Stimulated activated CD8-positive, alpha-beta memory T cell treated with anti-CD3 and anti-CD28 coated beads, Interleukin-7, amount 100 ng/mL, for 4 hours (primary cell): ENCODE measurements at places on chromosomes 11 and 22.

DNA sequence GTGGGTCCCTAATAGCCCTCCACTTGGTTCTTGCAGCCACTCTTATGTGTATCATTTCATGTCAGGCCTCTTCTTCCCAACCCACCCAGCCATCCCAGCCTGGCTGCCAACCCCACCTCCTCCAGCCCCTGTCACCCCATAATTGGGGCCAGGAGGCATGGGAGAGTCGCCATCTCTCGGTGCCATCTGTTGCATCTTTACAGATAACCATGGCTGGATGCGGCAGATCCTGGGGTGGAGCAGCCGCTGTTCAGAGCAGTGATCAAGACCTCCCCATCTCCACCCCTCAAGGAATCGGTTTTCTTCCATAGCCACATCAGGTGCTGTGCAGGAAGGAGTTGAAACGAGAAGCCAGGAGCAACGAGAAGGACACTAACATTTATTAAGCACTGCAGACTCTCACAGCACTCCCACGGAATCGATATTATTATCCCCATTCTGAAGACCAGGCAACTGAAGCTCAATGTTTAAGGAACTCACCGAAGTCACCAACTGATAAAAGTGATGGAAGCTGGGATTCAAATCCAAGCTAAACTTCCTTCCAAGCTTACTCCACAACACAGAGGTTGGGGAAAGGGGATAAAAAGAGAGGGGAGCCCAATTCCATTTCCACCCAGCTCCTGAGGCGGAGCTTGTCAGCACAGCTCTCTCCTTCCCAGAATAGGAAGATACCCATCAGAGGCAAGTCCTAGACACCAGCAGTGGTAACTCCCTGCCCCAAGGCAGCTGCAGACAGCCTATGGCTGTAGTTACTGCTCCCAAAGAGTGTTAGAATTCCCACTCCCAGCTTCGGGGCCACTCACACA is 2.7 kb downstream of the SLC43A1 start:
- DNase-seq, result no peak

GRCh38 chr11:95661162-95661561 is 128.4 kb downstream of the FAM76B start:
- DNase-seq, result no peak

DNA sequence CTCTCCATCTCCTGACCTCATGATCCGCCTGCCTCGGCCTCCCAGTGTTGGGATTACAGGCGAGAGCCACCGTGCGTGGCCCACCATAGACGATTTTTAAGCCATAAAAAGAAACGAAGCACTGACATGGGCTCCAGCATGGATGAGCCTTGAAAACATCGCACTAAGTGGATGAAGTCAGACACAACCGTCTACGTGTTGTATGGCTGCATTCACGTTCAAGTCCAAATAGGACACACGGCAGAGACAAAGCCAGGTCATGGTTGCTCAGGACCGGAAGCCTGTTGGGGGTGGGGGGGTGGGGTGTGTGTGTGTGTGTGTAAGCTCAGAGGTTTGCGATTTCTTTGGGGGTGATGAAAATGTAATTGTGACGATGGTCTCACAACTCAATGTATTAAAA is 10.0 kb downstream of the RRP7A start:
- DNase-seq, result no peak

- DNase-seq, result no peak
Measured at GRCh38 chr11:12975195-12975594, 33.9 kb upstream of the RASSF10 start.

- no peak for DNase-seq
Measured at GRCh38 chr11:32374261-32374711, 61.1 kb downstream of the WT1 start.

- no peak for DNase-seq
Measured at GRCh38 chr11:47592970-47593369, 1.2 kb downstream of the C1QTNF4 start.

DNA sequence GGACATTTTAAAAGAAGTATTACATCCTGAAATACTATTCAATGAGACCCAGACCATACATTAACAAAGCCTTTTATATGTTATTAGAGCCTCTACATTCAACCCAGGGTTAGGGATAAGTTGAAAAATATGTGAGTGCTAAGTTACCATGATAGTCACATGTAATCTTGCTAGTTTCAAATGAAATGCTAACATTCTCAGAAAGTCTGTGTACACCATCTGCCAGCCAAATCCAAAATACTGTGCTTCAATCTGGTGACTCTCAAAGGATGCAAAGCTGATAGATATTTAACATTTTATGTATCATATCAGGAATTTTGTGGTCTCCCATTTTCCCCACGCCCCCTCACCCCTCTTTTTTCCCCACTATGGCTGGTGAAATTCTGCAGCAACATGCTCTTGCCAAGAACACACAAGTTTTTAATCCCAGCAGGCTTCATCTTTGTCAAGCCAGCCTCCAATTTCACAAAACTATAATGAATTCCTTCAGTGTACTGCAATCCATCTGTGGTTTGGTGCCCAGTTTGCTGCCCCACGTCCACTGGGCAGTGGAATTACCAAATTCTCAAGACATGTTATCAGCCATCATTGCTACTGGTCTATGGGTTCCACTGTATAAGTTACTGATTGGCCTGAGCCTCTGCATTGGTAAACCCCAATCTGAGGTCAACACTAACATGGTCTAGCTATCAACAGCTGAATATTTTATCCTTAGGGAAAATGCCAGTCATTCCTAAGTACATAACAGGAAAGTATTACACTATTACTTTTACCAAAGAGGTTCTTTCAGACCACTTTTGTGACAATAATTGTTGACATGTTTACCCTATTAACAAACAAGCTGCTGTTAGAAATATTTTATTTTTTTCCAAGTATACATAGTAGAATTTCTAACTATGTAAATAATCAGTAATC is 1.5 kb upstream of the PICALM start:
- no peak for DNase-seq

DNA sequence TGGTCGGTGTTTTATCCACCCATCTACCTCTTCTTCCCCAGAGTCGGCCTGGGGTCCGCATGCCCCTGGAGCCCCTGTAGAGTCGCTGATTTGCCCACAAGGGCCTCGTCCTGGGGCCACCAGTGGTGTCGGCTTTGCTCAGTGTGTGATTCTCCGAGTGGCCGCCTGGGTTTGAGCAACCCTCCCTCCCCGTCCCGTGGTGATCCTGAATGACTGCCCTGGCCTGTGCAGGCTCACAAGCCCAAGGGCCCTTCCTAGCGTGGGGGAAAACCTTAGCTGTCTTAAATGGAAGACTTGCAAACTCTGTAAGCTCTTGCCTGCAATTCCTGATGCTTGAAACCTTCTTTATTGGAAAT is 128.3 kb downstream of the OSBP2 start:
- DNase-seq, result no peak

DNA sequence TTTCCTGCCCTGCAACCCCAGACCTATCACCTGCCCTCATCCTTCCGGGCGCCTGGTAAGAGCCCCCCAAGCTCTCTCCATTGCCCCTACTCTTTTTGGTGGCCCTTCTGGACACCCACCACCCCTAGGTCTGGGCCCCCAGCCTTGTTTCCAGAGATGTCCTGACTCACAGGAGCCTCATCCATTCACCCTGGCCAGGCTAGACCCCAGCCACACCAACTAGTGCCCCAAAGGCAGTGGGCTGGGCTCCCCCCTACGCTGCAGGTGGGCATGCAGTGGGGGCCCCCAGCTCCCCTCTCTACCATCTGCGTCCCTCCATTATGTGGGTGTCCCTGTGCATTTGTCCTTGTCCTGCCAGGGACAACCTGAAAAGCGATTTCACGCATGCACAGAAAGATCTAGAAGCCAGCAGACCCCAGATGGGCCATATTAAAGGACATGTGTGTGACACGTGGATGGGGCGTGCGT is 1.4 kb downstream of the MRGPRF start:
- DNase-seq, result no peak

GRCh38 chr11:96282625-96283220 is 60.3 kb downstream of the MAML2 start:
- no peak for DNase-seq

DNA sequence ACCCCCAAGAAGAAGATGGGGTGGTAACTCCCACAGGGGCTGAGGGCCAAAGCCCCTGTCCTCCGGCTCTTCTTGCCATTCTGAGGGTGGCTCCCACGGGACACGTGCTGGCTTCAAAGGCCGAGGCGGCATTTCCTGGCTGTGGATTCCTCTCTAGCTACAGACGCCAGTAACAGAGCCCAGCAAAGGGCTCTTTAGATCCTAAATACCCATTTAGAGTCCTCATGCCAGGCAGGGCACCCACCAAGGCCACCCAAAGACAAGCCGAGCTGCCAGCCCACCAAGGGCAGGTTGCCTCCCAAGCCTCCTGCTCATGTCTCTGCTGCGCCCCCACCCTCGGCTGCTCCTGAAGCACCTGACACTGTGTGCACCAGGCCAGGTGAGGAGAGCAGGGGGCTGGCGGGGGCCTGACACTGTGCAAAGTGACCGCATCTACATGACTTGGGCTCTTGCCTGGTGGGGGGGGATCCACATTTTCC is 5.7 kb downstream of the LRFN4 start:
- DNase-seq, result no peak

GRCh38 chr11:693415-693831 is 1.6 kb downstream of the DEAF1 start:
- no peak for DNase-seq
